ENCODE measurements at places on chromosomes 7 and 10.
A peak's percentile ranks its signal among the peaks of the same experiment; 100 is the strongest.

GRCh38 chr7:132160611-132161532 lies 415.4 kb downstream of the PLXNA4 start:
- DNase-seq: no peak

DNA sequence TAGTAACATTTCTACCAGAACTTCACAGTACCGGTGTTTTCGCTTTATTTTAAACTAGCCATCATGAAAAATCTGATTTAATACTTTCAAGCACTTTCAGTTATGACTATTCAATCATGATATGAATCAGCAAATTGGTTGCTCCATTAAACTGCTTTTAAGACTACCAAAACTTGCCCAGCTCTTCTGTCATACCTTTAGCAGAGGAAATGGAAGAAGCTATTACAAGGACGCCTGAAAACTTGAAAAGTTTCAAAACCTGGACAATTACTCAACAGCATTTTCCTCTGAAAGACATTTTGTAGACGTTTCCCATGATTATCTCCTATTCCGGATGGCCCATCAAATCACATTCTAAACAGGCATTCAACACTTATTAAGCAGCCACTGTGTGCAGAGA lies 2.0 kb downstream of the JAZF1 start:
- DNase-seq: peak; percentile 21

DNA sequence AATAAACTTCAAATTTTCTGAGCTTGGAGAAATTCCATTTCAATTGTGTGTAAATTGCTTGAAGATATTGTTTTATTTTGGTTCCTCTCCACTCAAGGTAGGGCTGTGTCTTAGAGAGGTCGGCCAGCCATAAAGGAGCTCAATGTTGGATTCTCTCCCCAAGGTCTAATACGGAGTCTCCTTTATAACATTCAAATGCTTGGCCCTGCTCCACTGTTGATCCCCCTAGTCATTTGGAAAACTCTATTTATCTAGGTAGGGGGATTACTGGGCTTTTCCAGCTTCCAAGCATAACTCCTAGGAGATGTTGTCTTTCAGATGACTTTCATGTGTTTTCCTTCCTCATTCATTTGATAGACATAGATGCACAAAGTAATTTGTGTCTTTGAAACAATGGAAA lies 170.9 kb downstream of the LRMDA start:
- no peak for DNase-seq

DNA sequence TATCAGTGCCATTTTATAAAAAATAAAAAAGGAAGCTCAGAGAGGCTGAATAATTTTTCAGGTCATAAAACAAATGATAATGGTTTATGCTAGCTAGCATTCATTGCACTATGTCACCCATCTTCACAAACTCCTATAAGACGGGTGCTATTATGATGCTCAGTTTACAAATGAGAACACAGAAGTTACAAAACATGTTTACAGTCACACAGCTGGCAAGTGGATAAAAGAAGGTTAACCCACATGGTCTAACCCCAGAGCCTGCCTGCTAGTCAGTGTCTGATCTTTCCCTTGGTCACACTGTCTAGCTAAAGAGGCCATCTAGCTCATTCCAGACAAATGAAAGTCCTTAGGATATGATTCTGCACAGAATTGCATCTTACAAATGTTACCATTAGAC lies 39.4 kb downstream of the SLC16A9 start:
- DNase-seq: no peak

- no peak for DNase-seq
Measured at GRCh38 chr10:123889821-123890220, 1.8 kb downstream of the CPXM2 start.

GRCh38 chr7:101910991-101911799 lies 93.8 kb downstream of the CUX1 start:
- DNase-seq: no peak

- DNase-seq: no peak
Measured at GRCh38 chr7:71706597-71706975, 574.6 kb downstream of the GALNT17 start.

- peak; percentile 47 for DNase-seq
Measured at GRCh38 chr7:2567679-2568278, 9.0 kb downstream of the IQCE start.

DNA sequence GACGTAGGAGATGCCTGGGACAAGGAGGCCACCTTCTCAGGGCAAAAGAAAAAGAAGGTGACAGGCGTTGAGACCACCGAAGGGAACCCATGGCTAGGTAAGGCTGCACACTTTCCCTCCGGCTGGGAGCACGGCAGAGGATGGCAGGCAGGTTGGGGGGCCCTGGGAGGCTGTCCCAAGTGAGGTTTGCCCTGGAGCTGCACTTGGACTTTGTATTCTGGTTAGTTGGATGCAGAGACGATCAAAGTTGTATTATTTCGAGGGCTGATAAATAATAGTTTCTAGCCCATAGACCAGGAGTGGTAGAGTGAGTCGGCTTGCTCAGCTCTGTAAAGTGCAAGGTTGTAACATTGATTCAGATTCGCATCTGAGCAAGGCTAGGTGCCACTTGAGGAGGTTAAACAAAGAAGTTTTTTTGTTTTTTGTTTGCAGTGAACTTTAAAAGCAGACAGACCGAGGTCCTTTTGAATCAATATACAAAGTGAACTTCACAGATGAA lies 608 bp downstream of the ENTPD7 start:
- DNase-seq: no peak

GRCh38 chr7:25669961-25670841 lies 441.9 kb upstream of the NPVF start:
- no peak for DNase-seq

GRCh38 chr7:151937286-151937685 lies 19.0 kb upstream of the GALNTL5 start:
- no peak for DNase-seq

- no peak for DNase-seq
Measured at GRCh38 chr7:136555933-136556332, 312.5 kb upstream of the CHRM2 start.
